ENCODE measurements at places on chromosomes 13 and 19.

GRCh38 chr13:114029866-114030625 is 56.2 kb upstream of the C13orf46 start:
- DNase-seq = no peak

GRCh38 chr13:102769679-102770078 is 3.9 kb downstream of the TEX30 start:
- DNase-seq = no peak

GRCh38 chr13:20566468-20566897 is 474 bp upstream of the IFT88 start:
- no peak for DNase-seq

GRCh38 chr19:33403221-33403972 is 29.9 kb downstream of the CEBPG start:
- DNase-seq = no peak

DNA sequence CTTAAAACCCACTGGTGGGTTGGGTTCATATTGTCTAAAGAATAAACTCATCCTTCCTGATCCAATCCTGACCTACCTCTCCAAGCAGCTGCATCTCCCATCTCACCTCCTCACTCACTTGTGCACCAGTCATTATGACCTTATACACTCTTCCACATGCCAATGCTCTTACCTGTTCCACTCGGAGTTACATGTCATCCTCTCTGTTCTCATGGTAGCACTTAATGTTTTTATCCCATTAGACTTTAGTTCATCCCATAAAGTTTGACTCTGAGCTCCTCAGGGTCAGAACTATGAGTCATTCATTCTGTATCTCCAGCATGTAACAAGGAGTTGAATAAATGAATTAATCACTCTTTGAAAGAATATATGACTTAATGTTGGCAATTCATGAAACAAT is 330.2 kb downstream of the KLF12 start:
- DNase-seq = no peak

GRCh38 chr19:47373246-47374240 is 24.4 kb downstream of the DHX34 start:
- DNase-seq = no peak

Data from stimulated activated CD4-positive, alpha-beta T cell treated with anti-CD3 and anti-CD28 coated beads, Interleukin-2, amount 100 ng/mL, for 24 hours (primary cell).